ENCODE measurements at places on chromosomes 4 and X. TPM values are rescaled to one million over a fixed set of nuclear protein-coding genes. Genes with fewer than 3 reads are reported as not detected.

- no peak for DNase-seq
These were observed 230.0 kb downstream of the SPANXN3 start for GRCh38 chrX:143287236-143287635.

The CNGA1 gene
- polyA plus RNA-seq: 2.5 TPM

The MND1 gene
- 0.95 TPM for polyA plus RNA-seq

The FAM149A gene
- 16.1 TPM for polyA plus RNA-seq

The GRPEL1 gene
- 27.7 TPM for polyA plus RNA-seq

The SOX3 gene
- polyA plus RNA-seq: not detected

- DNase-seq: no peak
These were observed 12.2 kb downstream of the WDR1 start for GRCh38 chr4:10104211-10104990.

The RNF128 gene
- 5.6 TPM for polyA plus RNA-seq

The NSDHL gene
- 15.5 TPM for polyA plus RNA-seq

GRCh38 chr4:182142176-182143085 lies 100.8 kb upstream of the TENM3 start:
- DNase-seq: no peak

The ADGRL3 gene
- polyA plus RNA-seq: 3.1 TPM

The MAGEB10 gene
- not detected for polyA plus RNA-seq

DNA sequence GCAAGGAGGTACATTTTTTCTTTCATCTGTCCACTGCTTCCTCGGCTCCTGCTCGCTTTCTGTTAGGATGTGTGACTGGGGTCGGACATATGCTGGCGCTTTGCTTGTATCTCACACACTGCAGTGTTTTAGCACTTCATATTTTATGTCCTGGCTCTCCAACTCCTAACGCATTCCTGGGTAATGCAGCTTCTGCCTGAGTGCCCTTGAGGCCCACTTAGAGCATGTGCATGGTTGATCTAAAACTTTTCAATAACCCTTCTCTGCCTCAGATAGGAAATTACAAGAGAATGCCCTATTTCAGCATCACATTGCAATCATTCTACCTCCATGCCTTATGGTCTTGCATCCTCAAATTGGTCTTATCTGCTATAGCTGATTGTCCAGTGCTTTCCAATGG lies 65.3 kb downstream of the NEIL3 start:
- DNase-seq: no peak

- DNase-seq: peak; percentile 52
These were observed 41.3 kb upstream of the GPC3 start for GRCh38 chrX:134026565-134027311.

GRCh38 chr4:98937986-98938720 lies 9.2 kb upstream of the EIF4E start:
- DNase-seq: no peak

DNA sequence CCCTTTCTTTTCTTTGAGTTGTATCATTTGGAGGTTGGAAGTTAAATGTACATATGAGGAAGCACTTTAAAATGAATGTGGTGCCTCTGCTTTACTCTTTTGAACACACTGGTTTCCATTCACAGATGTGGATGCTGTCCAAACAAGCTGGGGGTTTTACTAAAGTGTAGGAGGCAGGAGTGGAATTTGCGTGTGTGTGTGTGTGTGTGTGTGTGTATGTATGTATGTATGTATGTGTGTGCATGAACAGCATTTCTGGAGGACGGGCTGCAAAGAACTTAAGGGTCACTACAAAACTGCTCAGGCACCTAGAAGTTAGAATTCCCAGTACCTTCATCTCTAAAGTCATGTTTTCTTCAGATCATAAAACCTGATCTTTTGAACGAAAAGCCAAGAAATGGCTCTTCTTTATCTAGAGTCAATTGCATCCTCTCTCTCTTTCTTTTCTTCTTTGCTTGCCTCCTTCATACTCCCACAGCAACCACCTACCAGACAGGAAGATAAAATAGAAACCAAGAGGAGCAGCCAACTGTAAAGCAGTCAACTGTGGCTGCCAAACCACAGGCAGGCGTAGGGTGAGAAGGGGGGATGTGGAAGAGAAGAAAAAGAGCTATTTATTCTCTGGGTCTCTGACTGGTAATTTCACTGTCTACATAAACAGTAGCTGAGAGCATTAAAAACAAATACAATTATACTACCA lies 177.0 kb upstream of the RASGEF1B start:
- DNase-seq: no peak

- no peak for DNase-seq
These were observed 20.9 kb downstream of the MAPK10 start for GRCh38 chr4:86338989-86339388.

The NPY2R gene
- 0.24 TPM for polyA plus RNA-seq

- DNase-seq: no peak
These were observed 32.3 kb downstream of the SH3RF1 start for GRCh38 chr4:169238445-169238844.

DNA sequence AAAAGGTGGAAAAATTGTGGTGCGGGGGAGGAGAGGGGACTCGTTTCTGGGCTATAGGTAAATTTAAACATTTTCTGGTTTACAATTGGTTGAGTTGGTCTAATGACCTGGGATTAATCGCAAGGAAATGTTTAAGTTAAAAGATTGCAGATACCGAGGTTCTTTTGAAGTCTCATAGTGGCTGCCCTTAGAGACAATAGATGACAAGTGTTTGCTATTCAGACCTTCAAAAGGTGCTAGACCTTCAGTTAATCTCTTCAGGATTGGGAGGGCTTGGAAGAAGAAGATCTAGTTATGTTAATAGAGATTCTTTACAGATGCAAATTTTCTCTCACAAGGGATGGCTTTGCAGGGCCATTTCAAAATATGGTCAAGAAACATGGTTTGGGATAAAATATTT lies 2286.1 kb upstream of the AGA start:
- DNase-seq: no peak

- no peak for DNase-seq
These were observed 45.5 kb upstream of the KLF3 start for GRCh38 chr4:38618505-38618904.

GRCh38 chrX:138006180-138006579 lies 440.3 kb downstream of the ZIC3 start:
- no peak for DNase-seq

DNA sequence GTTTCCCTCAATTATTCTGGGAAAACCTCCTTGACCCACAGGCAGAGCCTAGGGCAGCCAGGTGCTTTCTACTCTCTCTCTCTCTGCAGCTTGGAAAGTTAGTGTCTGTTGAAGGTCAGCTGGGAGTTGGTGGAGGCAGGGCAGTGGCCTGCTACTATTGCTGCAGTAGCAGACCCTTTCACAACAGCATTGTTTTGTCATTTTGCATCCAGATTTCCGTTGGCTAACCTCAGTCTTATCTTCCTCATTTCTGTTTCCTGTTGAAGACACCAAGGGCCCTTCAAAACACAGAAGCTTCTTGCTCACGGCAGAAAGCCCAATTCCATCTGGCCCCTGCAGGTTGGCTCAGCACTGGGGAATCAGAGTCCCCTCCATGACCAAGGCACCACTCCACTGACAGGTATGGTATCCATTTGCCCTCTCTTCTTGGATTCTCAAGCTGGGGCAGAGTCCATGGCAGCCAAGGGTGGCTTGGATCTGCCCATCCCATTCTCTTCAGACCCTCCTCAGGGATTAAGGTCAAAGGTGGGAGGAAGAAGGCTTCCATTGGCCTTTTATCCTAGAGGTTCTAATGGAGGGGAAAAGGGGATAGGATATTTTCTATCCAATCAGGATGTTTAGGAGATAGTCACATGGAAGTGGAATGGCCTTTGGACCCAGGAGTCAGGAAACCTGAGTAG lies 24.6 kb downstream of the VSIG4 start:
- no peak for DNase-seq

The XG gene
- polyA plus RNA-seq: 2.0 TPM

DNA sequence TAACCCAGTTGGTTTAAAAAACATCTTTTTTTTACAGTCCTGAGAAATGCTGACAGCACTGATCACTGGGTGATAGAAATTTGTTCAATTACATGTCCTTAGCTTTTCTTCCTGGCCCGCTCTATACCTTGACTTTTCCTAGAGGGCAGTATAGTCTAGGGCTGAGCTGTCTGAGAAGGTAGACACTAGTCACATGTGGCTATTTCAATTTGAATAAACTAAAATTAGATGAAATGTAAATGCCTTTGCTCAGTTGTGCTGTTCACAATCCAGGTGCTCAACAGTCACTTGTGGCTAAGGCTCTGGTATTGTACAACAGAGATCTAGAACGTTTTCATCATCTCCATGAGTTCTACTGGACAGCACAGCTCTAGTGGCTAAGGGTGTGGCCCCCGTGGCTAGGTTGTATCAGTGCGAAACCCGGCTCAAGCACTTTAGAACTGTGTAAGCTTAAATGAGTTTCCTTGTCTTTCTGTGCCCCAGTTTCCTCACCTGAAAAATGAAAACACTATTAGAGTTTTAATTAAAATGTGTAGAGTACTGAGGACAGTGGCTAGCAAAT lies 111.6 kb upstream of the WDR17 start:
- no peak for DNase-seq

The PPARGC1A gene
- 1.3 TPM for polyA plus RNA-seq

The ATP8A1 gene
- 3.9 TPM for polyA plus RNA-seq

DNA sequence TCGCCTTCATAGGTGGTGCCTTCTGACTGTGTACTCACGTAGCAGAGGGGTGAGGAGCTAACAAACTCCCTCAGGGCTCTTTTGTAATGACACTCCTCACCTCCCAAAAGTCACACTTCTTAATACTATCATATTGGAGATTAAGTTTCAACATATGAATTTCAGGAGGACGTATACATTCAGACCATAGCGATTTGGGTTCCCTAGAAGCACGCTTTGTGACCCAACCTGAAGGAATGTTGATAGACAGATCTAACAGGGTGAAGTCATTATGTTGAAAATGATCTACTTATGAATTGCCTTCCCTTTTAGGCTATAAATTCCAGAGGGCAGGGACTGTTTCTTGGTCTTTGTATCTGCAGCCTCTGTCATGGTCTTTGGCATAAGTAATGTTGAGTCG lies 3.2 kb upstream of the KLHL34 start:
- DNase-seq: no peak

The NUDT9 gene
- 42.0 TPM for polyA plus RNA-seq

The MCF2 gene
- polyA plus RNA-seq: 0.08 TPM

- DNase-seq: no peak
These were observed 7.4 kb downstream of the HERC3 start for GRCh38 chr4:88599714-88600113.

DNA sequence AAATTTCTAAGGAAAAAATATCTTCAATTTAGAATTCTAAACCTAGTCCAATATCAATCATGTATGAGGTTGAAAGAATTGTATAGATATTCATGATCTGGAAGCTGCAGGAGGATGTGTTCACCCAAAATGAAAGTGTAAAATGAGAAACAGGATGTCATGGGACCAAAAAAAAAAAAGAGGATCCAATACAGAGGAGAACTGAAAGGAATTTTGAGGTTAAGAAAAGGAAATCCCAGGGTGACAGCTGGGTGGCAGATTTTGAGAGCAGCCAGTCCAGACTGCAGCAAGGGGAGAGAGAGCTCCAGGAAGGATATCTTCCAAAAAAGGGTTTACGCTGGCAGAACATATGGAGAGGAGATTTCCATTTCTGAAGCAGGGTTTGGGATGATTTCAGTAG lies 38.9 kb downstream of the TLR10 start:
- DNase-seq: no peak

The RAB41 gene
- polyA plus RNA-seq: not detected

GRCh38 chr4:140188975-140189374 lies 35.0 kb upstream of the MAML3 start:
- DNase-seq: no peak

GRCh38 chr4:158319880-158320279 lies 109.6 kb downstream of the TMEM144 start:
- no peak for DNase-seq

The PNMA6F gene
- not detected for polyA plus RNA-seq

- DNase-seq: no peak
These were observed 466.3 kb upstream of the ACTRT1 start for GRCh38 chrX:128518508-128518907.

- no peak for DNase-seq
These were observed 450.5 kb upstream of the FGF16 start for GRCh38 chrX:76996641-76997040.

The TMSB15C gene
- 1.4 TPM for polyA plus RNA-seq

DNA sequence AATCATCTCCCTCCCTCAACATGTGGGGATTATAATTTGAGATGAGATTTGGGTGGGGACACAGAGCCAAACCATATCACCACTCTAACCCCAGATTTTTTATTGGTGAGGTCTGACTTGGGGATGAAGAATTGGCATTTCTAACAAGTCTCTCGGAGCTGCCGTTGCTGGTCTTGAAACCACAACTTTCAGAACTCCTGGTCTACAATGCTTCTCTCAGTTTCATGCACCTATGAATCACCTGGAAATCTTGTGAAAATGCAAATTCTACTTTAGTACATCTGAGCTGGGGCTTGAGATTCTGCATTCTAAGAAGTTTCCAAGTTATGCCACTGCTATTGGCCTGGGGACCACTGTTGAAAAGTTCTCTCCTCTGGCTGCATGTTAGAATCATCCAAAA lies 78.6 kb downstream of the PALLD start:
- no peak for DNase-seq

- no peak for DNase-seq
These were observed 549.4 kb upstream of the GALNT7 start for GRCh38 chr4:172619218-172619617.

GRCh38 chrX:24465532-24465865 lies 413 bp downstream of the PDK3 start:
- no peak for DNase-seq

The TLL1 gene
- polyA plus RNA-seq: 2.4 TPM

The SHROOM3 gene
- polyA plus RNA-seq: 16.6 TPM

The UGT2B17 gene
- polyA plus RNA-seq: not detected

DNA sequence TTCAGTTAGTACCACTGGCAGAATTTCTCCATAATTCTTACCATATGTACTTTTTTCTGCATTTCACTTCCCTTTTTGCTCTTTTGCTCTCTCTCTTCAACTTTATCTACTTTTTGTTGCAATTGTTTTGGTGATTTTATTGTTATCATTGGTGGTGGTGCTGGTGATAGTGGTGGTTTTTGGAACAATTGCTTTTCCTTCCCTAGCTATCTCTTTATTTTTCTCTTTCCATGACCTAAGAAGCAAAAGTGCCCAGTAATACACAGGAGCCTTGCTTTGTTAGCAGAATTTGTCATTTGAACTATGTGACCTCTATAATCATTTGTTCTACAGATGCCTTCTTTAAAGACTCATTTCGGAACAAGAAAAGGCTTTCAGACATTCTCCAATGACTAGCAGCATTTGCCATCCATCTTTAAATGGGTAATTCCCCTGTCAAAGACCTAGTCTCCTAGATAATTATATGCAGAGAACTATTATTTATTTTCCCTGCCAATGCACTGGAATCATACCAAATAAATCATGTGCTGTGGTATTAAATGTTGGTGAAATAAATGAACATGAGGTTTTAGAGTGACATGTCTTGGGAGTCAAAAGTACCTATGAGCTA lies 154.5 kb downstream of the GASK1B start:
- no peak for DNase-seq

Data from urinary bladder (tissue), 4 donors.